WTC11 (cell line): ENCODE measurements at places on chromosomes 5 and 9. TPM values are rescaled to one million over a fixed set of nuclear protein-coding genes. Genes with fewer than 3 reads are reported as not detected.

The PLCXD3 gene
- 0.04 to 0.07 TPM (median 0.07 TPM) in 3 replicates for total RNA-seq

DNA sequence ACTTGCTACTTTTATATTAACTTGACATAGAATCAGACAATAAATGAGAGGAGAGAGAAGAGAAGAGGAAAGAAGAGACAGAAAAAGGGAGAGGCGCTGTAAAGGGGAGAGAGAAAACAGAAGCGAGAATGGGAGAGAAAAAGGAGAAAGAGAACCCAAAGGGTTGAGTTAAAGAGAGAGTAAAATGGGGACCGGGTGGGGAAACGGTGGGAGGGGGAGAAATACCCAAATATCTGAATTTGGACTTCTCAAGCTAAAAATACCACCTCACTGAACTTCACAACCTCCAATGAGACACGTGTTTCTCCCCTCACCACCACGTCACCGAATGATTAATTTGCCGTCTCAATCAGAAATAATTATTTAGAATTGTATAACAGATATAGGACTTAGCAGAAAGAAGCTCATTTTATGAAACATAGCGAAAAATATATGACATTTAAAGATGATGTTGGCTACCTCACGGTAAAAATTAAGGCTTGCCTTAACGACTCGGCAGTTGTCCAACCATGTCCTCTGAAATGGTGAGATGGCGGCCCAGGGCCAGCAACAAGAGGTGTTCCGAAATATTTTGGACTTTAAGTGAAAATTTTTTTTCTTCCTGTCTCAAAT is 204.1 kb downstream of the MEF2C start:
- no peak for DNase-seq
- H3K4me3 ChIP-seq = peak overlapping the region; percentile 60
- H3K36me3 ChIP-seq = no peaks in the 10 kb centered on the region
- no peak overlapping the region for H3K27ac ChIP-seq
- H3K4me1 ChIP-seq = peaks cover 50% of the 10 kb centered on the region
- H3K27me3 ChIP-seq = peaks cover 98% of the 10 kb centered on the region

DNA sequence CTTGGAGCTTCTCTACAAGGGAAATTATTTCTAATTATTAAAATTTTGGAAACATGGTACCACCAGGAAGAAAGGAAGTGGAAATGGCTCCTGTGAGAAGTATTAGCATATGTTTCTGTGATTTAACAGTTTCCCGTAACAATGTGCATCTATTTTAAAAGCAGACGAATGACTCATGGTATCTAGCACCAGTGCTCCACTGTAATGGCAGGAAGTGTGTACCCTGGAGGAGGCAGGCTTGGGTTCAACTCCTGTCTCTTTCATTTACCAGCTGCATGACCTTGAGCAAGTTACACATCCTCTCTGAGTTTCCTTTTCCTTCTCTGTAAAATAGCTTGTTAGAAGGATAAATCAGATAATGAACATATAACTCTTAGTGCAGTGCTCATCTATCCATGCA is 41.0 kb upstream of the ANGPTL2 start:
- no peak overlapping the region for H3K4me3 ChIP-seq
- H3K27ac ChIP-seq = no peak overlapping the region
- H3K27me3 ChIP-seq = peaks cover 9% of the 10 kb centered on the region
- no peak for DNase-seq

DNA sequence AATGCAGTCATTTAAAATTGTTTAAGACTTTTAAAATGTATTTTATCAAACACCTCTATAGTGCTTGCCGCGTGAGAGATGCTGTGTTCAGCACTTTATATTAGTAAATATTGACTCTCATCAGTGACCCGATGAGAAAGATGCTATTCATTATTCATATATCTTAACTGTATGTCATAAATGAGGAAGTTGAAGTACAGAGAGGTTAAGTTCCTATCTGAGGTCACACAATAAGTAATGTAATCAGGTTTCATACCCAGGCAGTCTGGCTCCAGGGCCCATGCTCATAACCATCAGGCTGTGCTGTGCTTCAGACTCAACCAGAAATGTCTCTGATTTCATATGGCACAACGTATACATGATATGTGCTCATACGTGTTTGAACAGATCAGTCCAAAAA is 119.0 kb downstream of the SV2C start:
- peaks cover 29% of the 10 kb centered on the region for H3K4me1 ChIP-seq
- no peak for DNase-seq
- no peaks in the 10 kb centered on the region for H3K36me3 ChIP-seq
- no peaks in the 10 kb centered on the region for H3K27me3 ChIP-seq
- H3K27ac ChIP-seq = no peak overlapping the region

- DNase-seq = no peak
- no peaks in the 10 kb centered on the region for H3K36me3 ChIP-seq
- H3K4me1 ChIP-seq = no peaks in the 10 kb centered on the region
- H3K4me3 ChIP-seq = no peak overlapping the region
Measured at GRCh38 chr5:169435506-169436229, 134.7 kb upstream of the SLIT3 start.

- DNase-seq = no peak
- H3K4me1 ChIP-seq = peaks cover 15% of the 10 kb centered on the region
- no peak overlapping the region for H3K4me3 ChIP-seq
- H3K27ac ChIP-seq = no peak overlapping the region
- no peaks in the 10 kb centered on the region for H3K27me3 ChIP-seq
Measured at GRCh38 chr5:172945151-172945550, 14.1 kb upstream of the RPL26L1 start.

DNA sequence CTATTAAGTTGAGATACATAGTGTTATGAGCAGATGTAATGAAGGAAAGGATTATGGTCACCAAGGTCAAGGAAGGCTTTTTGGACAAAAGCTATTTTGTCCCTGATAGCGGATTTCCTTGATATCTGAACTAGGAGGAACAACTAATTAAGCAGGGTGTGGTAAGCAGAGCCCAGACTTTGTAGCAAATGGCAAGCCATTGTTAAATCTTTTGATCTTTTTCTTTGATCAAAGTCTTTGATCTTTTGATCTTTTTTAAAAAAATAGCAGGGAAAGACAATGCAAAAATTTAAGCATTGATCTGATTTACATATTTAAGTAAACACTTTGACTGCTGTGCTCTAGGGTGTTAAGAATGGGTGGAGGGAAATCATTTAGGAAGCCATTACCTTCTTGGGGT is 1242.0 kb downstream of the MAT2B start:
- no peak overlapping the region for H3K4me3 ChIP-seq
- H3K27ac ChIP-seq = no peak overlapping the region
- no peaks in the 10 kb centered on the region for H3K36me3 ChIP-seq
- DNase-seq = no peak

GRCh38 chr9:37382161-37382981 is 40.1 kb upstream of the GRHPR start:
- peaks cover 7% of the 10 kb centered on the region for H3K4me1 ChIP-seq
- H3K4me3 ChIP-seq = no peak overlapping the region
- no peaks in the 10 kb centered on the region; the same call in 1 of the 2 replicates for H3K27me3 ChIP-seq

- no peaks in the 10 kb centered on the region for H3K27me3 ChIP-seq
- H3K36me3 ChIP-seq = peaks cover 2% of the 10 kb centered on the region; the same call in 1 of the 2 replicates
- no peak overlapping the region for H3K27ac ChIP-seq
- no peak for DNase-seq
Measured at GRCh38 chr5:65061250-65061973, 292.7 kb downstream of the CWC27 start.

- no peaks in the 10 kb centered on the region for H3K27me3 ChIP-seq
- H3K4me3 ChIP-seq = no peak overlapping the region
- no peaks in the 10 kb centered on the region for H3K4me1 ChIP-seq
- peaks cover 72% of the 10 kb centered on the region for H3K36me3 ChIP-seq
- no peak for DNase-seq
Measured at GRCh38 chr5:179769796-179770195, 24.0 kb upstream of the LTC4S start.

The MLLT3 gene
- total RNA-seq = 7.0 to 11.6 TPM (median 10.0 TPM) in 3 replicates

The SCGB3A2 gene
- 57.3 to 79.1 TPM (median 66.0 TPM) in 3 replicates for total RNA-seq

The ERAP2 gene
- total RNA-seq = 0.13 to 0.41 TPM (median 0.21 TPM) in 3 replicates

DNA sequence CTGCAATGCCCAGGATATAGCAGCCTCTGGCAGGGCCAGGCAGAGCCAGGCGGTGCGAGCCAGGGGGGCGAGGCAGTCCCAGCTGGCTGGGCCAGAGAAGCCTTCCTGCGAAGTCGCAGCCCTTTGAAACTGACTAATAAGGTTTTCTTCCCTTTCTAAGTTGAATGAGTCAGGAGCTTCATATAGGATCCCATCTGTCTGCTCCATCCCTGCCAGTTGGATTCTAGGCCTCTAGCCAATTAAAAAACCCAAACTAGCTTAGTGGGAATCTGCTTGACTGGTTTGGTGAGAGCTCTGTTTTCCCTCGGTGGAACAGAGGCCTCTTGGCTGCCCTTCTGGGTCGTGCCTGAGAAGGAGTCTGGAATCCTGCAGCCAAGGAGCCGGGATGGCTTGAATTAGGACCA is 70.1 kb upstream of the RAPGEF1 start:
- peaks cover 49% of the 10 kb centered on the region for H3K4me1 ChIP-seq
- no peak overlapping the region for H3K4me3 ChIP-seq
- H3K36me3 ChIP-seq = no peaks in the 10 kb centered on the region
- H3K27ac ChIP-seq = no peak overlapping the region
- no peak for DNase-seq

DNA sequence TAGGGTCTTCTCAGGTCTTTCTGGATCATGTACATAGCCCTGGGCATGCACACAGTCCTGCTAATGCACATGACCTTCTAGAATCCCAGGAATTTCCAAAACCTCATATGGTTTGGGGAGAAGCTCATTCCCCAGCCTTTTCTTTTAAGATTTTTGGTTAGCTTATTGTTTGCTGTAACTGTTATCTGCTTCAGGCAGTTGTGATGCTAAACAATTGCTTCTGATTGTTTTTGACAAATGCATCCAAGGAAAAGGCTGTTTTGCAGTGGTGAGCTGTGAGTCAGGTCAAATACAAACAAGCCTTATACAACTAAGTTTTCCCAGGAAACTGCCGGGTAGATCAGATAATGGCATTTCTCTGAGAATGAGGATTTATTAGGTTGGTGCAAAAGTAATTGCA is 32.7 kb downstream of the SMC5 start:
- H3K27me3 ChIP-seq = no peaks in the 10 kb centered on the region
- H3K36me3 ChIP-seq = peaks cover 52% of the 10 kb centered on the region
- no peak overlapping the region for H3K27ac ChIP-seq
- no peaks in the 10 kb centered on the region for H3K4me1 ChIP-seq
- H3K4me3 ChIP-seq = no peak overlapping the region
- DNase-seq = no peak

- H3K4me3 ChIP-seq = no peak overlapping the region
- DNase-seq = no peak
- H3K4me1 ChIP-seq = peaks cover 79% of the 10 kb centered on the region
- H3K27ac ChIP-seq = no peak overlapping the region; the same call in 1 of the 2 replicates
Measured at GRCh38 chr9:652914-653313, 188.6 kb upstream of the DMRT1 start.

DNA sequence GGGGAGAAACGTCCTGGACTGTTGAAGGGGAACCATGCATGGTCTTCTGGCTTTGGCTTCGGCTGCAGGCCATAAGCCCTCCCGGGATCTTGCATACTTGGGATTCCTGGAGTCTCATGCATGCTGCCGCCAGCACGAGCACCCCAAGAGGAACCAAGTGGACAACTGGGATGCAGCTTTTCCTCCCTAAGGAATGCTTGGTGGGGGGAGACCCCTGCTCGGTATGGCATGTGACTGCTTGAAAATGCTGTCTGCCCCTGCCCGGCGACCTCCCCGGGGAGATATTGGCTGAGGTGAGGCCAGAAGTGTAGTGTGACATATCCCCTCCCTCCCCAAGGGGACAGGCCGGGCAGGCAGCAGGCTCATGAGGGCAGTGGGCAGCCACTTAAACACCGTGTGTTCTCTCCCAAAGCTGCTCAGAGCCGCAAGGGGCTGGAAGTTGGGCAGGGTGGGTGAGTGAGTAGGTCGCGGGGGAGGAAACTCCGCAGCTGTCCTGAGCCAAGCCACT is 15.7 kb downstream of the TMEM171 start:
- peak; percentile 36 for DNase-seq
- H3K36me3 ChIP-seq = no peaks in the 10 kb centered on the region
- H3K27me3 ChIP-seq = no peaks in the 10 kb centered on the region

The NINJ1 gene
- 35.6 to 41.3 TPM (median 37.7 TPM) in 3 replicates for total RNA-seq

The GARIN3 gene
- total RNA-seq = not detected in 3 replicates

GRCh38 chr5:56569076-56569475 is 246.3 kb upstream of the MAP3K1 start:
- H3K36me3 ChIP-seq = peaks cover 16% of the 10 kb centered on the region
- peaks cover 5% of the 10 kb centered on the region for H3K27me3 ChIP-seq
- H3K4me3 ChIP-seq = no peak overlapping the region
- no peak for DNase-seq
- H3K27ac ChIP-seq = no peak overlapping the region
